ENCODE measurements at places on chromosomes 3 and 15. TPM values are rescaled to one million over a fixed set of nuclear protein-coding genes. Genes with fewer than 3 reads are reported as not detected.
A peak's percentile ranks its signal among the peaks of the same experiment; 100 is the strongest.

The LRRIQ4 gene
- polyA plus RNA-seq = not detected

DNA sequence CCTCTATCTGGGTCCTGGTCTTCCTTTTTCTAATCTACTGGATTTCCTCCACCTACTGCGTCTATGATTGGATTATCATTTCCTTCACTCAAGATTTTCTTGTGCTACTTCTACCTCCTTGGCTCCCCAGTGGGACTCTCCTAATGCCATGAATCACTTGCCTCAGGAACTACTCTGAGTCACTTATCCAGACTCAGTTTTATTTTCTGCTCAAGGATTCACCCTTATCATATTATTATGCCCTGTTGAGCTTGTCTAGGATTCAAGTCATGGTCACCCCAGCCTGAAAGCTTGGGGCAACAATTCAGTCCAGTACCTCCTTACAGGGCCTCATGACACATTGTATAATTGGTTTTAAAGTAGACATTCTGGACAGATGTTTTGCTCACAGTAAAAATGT is 968.1 kb downstream of the ROBO1 start:
- DNase-seq = no peak

DNA sequence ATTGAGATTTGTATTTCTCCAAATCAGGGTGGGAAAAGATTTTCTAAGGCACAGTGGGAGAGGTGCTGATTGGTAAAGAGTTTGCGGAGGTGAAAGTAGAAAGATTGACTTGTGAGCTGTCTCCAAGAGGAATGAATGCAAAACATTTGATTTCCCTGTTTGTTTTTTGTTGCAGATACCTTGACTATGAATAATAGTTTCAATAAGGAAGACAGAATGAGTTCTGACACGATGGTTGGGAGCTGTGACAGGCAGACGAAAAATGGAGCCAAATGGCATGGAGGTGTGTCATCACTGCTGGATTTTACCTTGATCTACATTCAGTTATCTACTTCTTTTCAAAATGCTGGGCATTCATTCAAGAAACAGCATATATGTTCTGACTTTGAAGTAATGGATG is 145.1 kb downstream of the NFKBIZ start:
- DNase-seq = no peak

DNA sequence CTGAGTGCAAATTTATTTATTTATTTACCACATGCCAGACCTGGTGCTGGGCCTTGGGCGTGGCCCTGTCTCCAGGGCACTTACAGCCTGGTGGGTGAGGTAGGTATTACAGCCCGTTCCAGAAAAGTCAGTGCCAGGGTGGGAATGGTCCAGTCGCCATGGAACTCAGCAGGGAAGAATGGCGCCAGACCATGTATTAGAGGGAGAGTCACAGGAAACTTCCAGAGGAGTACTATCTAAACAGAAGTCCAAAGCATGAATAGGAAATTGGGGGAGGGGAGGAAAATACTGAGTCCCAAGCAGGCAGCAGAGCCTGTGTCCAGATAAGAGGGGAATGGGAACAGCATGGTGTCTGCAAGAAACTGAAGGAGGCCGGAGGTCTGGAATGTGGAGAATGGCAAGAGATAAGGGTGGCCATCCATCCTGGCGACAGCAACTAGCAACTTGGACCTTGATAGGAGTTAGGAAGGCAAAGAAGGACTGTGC is 27.0 kb downstream of the SH3BP5 start:
- no peak for DNase-seq

DNA sequence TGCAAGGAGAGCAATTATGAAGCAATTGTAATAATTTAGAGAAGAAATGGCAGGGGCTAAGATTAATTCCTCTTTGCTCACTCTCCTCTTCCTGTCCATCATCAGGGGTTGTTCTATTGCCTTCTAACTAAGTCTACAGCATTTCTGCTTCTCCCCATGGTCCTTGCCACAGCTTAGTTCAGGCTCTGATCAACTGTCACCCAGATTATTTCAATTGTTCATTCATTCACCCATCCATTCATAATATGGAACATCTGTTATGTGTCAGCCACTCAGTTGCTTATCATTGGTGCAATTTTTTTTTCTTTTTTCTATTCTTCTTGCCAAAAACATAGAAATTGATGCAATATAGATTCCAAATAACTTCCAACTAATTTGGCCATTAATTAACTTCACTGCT is 93.2 kb downstream of the CD47 start:
- no peak for DNase-seq

The ADPRH gene
- 7.7 TPM for polyA plus RNA-seq

The KBTBD12 gene
- 10.9 TPM for polyA plus RNA-seq

The ROPN1 gene
- not detected for polyA plus RNA-seq

DNA sequence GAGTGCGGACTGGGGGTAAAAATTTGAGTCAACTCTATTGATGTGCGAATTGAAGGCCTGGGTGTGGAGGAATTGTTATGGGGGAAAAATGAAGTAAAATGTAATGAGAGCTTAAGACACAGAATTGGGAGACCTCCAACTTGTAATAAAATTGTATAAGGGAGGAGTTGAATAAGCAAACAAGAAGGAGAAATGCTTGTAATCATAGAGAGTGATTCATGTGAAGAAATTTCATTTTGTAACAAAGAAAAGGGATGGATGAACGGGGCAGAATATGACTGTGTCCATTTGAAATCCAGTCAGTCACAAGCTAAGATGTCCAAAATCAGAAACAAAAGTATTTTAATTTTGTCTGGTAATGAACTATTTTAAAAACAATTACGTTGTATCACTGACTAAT is 552.3 kb downstream of the NAALADL2 start:
- DNase-seq = no peak

GRCh38 chr15:73851689-73852088 is 21.7 kb upstream of the TBC1D21 start:
- peak; percentile 55 for DNase-seq

The TIMMDC1 gene
- 86.6 TPM for polyA plus RNA-seq

- DNase-seq = no peak
Measured at GRCh38 chr3:150142936-150143335, 172.2 kb upstream of the PFN2 start.

GRCh38 chr3:7385635-7386034 is 524.7 kb downstream of the GRM7 start:
- no peak for DNase-seq

The SEC22C gene
- polyA plus RNA-seq = 20.4 TPM

The NRROS gene
- polyA plus RNA-seq = 4.3 TPM

The FETUB gene
- 0.11 TPM for polyA plus RNA-seq

The CYP8B1 gene
- 0.15 TPM for polyA plus RNA-seq

GRCh38 chr15:66830823-66831222 is 128.8 kb downstream of the SMAD6 start:
- no peak for DNase-seq

- no peak for DNase-seq
Measured at GRCh38 chr3:50202353-50203112, 2.5 kb upstream of the SLC38A3 start.

DNA sequence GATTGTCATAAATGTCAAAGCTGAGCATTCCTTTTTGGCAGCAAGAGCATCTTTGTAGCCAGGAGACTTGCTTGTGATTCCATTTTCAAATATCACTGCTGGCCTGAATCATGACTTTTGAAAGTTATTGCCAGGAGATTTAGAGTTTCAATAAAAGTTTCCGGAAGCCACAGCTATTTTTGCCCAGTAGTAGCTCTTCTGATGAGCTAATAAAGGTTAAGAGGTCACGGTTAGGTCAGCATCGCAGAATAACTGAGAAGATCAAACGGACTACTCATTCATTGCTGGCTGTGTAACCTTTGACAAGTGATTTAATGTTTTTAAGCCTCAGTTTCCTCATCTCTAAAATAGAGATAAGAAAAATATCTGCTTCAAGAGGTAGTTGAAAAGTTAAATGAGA is 105.1 kb upstream of the ETV5 start:
- no peak for DNase-seq

The SERINC4 gene
- 1.3 TPM for polyA plus RNA-seq

- no peak for DNase-seq
Measured at GRCh38 chr3:140234256-140234655, 299.3 kb downstream of the CLSTN2 start.

- no peak for DNase-seq
Measured at GRCh38 chr3:197135212-197135611, 105.6 kb upstream of the MELTF start.

GRCh38 chr3:14141602-14142341 is 16.9 kb downstream of the TMEM43 start:
- DNase-seq = no peak

The SRP14 gene
- 625 TPM for polyA plus RNA-seq

GRCh38 chr15:91104111-91104510 is 4.1 kb downstream of the SV2B start:
- DNase-seq = no peak

The GRIP2 gene
- polyA plus RNA-seq = not detected

DNA sequence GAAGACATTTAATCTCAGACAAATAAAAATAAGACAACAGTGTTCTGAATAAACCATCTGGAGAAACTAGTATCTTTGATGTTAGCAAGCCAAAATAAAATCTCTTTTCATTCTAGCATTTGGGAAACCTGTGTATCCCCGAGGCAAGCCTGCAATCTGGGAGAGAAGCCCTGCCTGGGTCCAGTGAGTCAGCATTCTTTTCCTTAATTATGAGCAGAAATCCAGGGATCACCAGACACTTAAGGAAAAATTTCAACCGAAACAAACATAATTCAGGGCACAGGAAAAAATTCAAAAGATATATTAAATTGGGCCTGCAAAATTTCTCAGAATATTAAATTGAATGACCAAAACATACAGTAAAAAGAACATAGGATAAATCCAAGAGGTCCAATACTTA is 4.2 kb downstream of the NCBP2 start:
- no peak for DNase-seq

The ACSBG1 gene
- polyA plus RNA-seq = 0.64 TPM

GRCh38 chr3:15330031-15330596 is 2.3 kb downstream of the SH3BP5 start:
- peak; percentile 82 for DNase-seq

GRCh38 chr3:194994551-194994981 is 276.4 kb downstream of the XXYLT1 start:
- no peak for DNase-seq

The IL20RB gene
- polyA plus RNA-seq = not detected

GRCh38 chr3:16802389-16802788 is 82.4 kb upstream of the PLCL2 start:
- DNase-seq = no peak

- DNase-seq = no peak
Measured at GRCh38 chr15:73708691-73709090, 24.5 kb downstream of the CD276 start.

DNA sequence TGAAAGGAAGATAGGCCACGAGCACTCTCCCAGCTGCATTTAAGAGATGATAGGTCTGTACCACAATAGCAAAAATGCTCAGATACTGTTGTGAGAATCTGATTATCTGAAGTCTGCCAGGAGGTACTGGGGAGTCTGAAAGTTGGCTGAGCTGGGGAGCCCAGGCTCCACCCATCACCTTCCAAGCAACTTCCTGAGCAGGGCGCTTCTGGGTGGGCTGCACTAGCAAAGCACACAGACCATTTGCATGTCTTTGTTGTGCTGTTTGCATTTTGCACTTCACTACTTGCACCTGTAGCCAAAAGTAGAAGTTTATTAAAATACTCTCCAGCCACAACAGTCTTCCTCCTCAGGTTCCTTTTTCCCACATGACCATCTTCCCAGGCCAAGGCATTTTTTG is 133.2 kb downstream of the ALDH1A2 start:
- DNase-seq = no peak

- no peak for DNase-seq
Measured at GRCh38 chr3:116579840-116580239, 129.7 kb upstream of the TUSC7 start.

- DNase-seq = no peak
Measured at GRCh38 chr15:38046257-38047051, 112.0 kb downstream of the TMCO5A start.

GRCh38 chr3:43435706-43436105 is 149.4 kb downstream of the SNRK start:
- no peak for DNase-seq

The CYB561D2 gene
- 7.6 TPM for polyA plus RNA-seq

DNA sequence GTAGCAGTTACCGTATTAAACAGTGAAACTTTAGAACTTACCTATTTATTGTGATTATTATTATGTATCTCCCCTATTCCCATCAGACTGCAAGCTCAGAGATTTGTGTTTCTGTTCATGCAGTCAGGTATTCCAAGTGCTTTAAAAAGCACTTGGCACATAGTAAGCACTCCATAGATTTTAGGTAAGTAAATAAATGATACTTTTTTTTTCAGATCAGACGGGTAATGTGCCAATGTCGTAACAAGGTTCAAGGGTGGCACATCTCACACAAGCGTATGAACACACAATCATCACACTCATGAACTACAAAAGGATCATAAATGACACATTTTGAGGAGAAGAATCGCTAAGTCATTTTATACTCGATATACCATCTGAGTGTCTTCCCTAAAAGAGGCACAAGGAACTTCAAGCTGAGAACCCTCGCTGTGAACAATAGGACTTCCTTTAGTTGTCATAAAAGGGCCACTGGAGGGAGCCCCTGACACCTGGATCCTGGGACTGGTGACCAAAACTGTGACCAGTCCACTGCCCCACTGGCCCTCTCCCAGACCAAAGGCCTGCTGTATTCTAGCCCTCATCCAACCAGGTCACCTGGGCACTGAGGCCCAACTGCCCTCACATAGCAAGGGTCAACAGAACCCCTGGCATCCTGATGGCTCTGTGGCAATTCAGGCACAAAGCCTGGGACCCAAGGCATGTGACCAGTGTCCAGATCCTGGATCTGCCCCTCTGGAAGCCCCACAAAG is 32.1 kb downstream of the KIF9 start:
- DNase-seq = no peak

The AP3B2 gene
- 0.33 TPM for polyA plus RNA-seq

The CDC25A gene
- polyA plus RNA-seq = 4.7 TPM
